ENCODE measurements at places on chromosomes 5 and 9.

GRCh38 chr9:3793971-3794383, 268.2 kb upstream of the RFX3 start:
- peak; percentile 49 for DNase-seq

- no peak for DNase-seq
Observed at GRCh38 chr9:69054989-69055388, 19.4 kb downstream of the FXN start.

DNA sequence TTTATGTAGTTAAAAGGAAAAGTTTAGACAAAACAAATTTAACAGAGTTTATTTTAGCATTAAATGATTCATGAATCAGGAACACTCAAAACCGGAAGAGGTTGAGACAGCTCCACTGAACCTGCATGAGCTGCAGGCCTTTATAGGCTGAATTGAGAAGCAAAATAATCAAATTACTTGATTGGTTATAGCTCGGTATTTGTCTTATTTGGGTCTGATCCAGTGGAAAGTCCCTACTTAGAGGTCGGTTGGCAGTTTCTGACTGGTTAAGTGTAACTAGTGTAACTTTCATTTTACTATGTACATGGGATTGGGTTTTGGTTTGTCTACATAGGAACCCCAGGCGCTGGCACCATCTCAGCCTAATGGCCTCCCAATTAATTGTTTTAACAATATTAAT, 74.1 kb upstream of the PIK3R1 start:
- no peak for DNase-seq

GRCh38 chr5:40682154-40683017, 2.7 kb downstream of the PTGER4 start:
- no peak for DNase-seq

DNA sequence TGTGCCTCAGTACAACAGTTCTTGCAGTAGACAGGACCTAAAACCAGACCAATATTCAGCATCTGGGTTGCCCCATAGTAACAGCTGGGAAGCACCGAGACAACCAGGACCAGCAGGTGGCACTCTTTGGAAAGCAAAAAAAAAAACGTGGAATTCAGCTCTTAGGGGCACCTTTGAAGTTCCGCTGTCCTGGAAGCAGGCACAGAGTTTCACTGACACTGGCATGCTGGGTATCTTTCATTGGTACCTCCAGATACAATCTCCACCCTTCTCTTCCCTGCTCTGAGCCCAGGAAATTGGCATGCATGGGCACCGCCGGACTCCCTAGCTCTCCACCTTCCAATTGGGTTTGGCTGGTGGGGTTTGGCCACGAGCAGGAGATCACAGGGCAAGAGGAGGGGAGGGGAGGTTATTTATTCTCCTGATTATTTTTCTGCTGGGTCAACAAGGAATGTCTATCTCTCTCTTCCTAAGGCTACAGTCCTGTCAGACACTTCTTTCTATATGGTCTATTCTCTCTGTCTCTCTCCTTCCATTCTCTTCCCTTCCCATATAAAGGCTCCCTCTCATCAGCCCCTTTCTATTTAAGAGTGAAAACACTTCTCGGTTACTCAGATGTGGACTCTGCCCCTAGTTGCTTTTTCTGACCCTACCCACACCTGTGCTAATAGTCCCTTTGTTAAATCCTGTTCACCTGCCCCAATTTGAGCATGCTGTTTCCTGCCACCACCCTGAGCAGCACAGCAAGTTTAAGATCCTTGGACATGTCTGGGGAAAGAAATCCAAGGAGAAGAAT, 1.9 kb upstream of the IDNK start:
- peak; percentile 38 for DNase-seq

GRCh38 chr9:119043996-119044395, 325.2 kb downstream of the BRINP1 start:
- DNase-seq = no peak

GRCh38 chr5:7391814-7392692, 3.9 kb upstream of the ADCY2 start:
- DNase-seq = peak; percentile 6

DNA sequence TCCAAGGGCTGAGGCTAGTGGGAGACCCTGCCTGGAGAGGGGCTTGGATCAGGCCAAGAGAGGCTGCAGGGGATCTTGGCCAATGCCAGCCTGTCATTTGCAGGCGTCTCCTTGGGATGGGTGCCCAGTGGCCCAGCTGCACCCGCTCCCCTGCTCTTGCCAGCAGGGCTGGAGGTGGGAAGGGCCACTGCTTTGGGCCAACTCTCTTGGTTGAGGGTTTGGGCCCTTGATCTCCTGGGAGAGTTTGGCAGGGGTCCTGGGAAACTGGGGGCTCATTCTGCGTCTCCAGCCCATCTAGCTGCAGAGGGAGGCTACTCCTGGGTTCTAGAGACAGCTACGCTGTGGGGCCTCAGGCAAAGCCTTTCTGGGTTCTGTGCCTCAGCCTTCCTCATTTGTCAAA, 10.5 kb downstream of the PSD2 start:
- no peak for DNase-seq

DNA sequence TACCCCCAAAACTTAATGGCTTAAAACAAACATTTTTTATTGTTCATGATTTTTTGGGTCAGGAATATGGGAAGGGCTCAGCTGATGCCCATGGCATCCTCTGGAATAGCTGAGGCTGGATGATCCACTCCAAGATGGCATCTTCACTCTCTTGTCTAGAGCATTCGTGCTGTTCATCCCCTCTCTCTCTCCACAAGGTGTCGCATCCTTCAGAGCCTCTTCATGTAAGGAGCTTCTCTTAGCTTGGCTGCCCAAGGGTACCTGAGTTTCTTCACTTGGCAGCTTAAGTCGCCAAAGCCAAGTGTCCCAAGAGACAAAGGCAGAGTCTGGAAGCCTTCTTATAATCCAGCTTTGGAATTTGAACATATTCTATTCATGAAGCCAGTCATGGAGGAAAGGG, 294.7 kb downstream of the CHSY3 start:
- no peak for DNase-seq

DNA sequence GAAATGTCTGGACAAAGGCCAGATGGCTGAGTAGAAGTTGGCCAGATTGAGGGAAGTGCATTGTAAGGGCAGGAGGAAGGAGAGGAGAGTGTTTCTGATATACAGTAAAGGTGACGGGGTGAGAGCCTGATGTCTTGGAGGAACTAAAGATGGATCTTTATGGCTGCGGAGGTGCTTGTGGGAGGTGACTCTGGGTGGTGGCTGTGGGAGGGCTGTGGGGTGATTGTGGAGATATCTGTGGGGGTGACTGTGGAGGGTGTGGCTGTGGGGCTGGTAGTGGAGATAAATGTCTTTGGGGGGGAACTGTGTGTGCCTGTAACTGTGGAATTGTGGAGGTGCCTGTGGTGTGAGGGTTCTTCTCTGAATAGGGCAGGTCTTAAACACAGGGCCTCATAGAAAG, 121.4 kb downstream of the CMYA5 start:
- no peak for DNase-seq

GRCh38 chr5:179129607-179130071, 69.5 kb downstream of the ZNF354C start:
- DNase-seq = no peak

DNA sequence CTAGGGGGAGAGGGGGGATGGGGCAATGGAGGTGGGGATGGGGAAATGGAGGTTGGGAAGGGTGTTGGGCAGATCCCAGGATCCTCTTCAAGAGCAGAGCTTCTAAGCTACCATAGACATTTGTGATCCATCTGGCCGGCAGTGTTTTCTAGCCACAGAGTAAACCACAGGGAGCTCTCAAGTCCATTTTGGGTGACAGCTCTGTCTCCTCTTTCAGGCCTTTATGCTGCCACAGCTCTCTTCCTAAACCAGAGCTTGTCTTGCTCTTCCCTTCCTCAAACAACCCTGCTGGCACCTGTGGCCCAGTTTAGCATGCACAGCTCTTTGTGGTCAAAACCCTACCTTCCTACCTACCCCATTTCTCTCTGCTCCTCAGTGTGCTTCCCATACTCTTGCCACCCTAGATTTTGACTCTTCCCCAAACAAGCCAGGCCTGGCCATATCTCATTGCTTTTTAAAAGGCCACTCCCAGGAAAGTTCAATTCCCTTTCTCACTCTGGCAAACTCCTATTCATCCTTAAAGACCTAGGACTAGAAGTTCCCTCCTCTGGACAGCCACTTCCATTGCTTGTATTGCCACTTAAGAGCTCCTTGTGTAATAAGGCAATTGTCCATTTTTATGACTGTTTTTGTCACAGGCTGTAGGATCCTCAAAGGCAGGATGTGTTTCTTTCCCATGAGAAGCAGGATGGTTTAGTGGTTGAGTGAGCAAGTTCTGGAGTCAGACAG, 84.3 kb upstream of the PANK3 start:
- no peak for DNase-seq

DNA sequence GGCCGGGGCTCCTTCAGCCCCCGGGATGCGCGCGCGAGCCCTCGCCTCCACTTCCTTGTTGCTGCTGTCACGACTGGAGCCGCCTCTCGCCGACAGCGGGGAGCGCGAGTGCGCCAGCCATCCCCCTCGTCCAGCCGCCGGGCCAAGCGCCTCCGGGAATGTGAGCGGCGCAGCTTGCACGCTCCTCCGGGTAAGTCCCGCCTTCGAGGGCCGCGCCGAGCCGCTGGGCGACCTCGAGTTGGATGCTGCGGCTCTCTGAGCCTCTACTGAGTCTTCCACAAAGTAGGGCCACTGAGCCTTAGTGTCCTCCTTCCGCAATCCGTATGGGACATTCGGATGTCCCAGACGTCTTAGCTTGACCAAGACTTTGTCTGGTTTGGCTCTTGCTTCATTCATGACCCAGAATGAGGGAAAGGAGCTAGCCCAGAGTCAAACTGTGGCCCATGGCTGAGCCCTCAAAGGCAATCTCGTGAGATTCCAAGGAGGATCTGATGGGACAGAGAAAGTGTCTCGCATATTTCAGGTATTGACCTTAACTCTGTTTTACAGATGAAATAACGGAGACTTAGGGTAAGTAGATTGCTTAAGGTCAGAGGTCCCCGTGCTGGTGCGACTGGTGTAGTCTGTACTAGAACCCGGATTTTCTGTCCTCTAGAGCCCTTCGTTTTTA, 586 bp downstream of the HMGXB3 start:
- no peak for DNase-seq

- no peak for DNase-seq
Observed at GRCh38 chr9:125953314-125954019, 206.3 kb downstream of the PBX3 start.

GRCh38 chr5:59198832-59199231, 616.0 kb downstream of the RAB3C start:
- DNase-seq = no peak

GRCh38 chr9:120983259-120983837, 56.8 kb upstream of the TRAF1 start:
- DNase-seq = no peak

DNA sequence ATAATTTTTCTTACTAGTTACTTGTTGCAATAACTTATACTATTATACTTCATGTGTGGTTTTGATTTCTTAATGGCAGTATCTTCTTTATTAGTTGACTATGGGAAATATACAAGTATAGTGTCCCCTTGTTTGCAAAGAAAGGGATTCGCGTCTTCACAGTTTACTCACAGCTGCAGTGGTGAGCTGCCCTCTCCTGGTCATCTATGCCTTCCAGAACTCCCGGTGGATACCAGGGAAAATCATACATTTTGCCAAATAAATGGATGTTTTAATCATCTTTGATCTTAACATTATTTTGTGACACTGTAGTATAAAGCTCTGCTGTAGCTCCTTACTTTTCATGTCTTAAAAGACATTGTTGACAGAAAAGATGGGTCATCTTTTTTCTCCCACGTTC, 142.0 kb downstream of the ZCCHC7 start:
- no peak for DNase-seq

DNA sequence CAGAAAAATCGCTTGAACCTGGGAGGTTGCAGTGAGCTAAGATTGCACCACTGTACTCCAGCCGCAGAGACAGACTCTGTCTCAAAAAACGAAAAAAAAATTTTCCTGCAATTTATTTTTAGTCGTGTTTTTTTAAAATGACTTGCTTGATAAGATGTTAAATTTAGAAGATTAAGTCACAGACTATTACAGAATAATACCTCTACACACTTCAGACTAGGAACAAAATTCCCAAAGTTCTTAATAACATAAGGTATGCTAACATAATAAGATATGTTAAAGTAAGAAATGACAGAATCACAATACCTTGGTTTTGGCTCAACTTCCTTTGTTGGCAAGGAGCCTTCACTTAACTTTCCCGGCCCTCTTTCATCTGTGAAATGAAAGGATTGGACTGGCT, 59.5 kb upstream of the NPR3 start:
- no peak for DNase-seq
